ENCODE measurements at places on chromosomes 3 and 15.
A peak's percentile ranks its signal among the peaks of the same experiment; 100 is the strongest.

GRCh38 chr3:42099020-42099765 lies 8.0 kb downstream of the TRAK1 start:
- no peak for DNase-seq

DNA sequence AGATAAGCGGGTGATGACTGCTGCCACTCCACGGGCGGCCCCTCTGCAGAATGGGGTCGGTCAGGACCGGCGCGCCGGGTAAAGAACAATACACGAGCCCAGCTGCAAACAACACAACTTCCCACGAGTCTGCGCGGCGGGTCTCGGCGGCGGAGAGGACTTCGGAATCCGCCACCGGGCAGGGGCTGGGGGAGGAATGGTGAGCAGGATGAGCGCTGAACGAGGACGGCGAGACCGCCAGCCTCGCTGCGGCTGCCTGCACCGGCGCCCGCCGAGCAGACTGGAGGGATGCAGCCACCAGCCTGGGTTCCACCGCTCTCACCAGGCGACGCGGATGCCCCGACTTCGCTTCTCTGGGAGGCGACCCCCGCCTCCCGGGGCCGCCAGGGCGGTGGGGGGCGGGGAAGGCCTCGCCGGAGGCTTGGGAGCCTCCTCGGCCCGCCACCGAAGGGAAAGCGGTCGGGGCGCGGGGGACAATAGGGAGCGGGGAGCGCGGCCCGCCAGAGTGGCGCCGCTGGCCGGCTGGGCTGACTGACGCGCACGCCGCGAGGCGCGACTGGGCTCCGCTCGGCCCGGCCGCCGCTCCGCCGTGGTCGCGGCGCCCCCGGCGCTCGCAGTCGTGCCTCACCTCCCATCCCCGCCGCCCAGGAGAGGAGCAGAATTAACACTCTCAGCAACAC lies 515 bp downstream of the ADAM10 start:
- DNase-seq, result peak; percentile 21

DNA sequence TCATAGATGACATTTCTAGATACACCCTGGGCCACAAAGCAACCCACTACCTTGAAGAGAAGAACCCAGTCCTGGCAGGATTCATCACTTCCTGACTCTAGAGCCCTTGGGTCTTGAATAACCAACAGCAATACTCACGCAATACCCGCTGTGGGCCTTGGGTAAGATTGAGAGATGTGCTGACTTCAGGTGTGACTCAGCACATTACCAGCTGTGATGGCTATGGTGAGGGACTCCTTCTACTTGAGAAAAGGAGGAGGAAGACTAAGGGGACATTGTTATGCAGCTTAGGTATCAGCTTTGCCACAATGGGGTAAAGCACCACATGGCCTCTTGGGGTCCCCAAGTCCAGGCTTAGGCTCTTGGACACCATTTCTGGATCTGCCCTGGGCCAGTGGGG lies 14.9 kb downstream of the C3orf33 start:
- no peak for DNase-seq

- no peak for DNase-seq
Measured at GRCh38 chr15:85059734-85060133, 78.1 kb downstream of the PDE8A start.

DNA sequence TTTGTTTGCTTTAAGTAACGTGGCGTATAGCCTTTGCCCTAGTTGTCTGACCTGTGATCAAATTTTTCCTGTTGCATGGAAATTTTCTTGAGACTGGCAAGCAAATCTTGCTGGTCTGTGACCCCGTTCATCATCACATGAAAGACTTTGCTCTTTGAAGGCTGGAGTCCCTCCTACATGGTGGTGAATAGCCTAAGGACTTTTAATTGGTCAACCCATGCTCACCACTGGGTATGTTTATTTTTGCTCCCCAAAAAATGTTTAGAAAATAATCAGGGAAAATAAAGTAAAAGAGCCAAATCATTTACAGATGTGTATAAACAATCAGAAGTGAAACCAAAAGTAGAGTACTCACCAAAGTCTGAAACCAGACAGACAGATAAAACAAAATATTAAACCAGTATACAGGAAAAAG lies 1075.3 kb upstream of the ALCAM start:
- DNase-seq, result no peak

DNA sequence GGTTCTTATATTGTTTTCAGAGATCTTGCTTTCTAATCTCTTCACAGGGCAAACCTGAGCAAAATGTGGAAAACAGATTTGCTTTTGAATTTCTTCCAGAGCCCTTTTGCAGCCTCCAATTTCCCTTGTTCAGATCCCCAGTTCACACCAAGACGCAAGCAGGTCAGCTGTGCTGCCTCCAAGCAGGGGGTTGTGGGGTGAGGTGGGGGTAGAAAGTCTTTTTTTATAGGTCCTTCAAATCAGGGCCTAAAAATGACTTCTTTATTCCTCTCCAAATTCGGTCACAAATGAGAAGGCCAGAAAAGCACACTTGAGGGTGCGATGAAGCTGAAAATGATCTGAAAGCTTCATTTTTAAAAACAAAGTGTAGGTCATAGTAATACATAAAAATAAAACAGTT lies 26.3 kb upstream of the AVEN start:
- DNase-seq, result no peak

Data from T follicular helper cell (primary cell).